ENCODE measurements at places on chromosomes 4 and X.

- no peak for DNase-seq
Measured at GRCh38 chr4:182015014-182015413, 228.2 kb upstream of the TENM3 start.

GRCh38 chr4:8762356-8762755, 109.3 kb downstream of the HMX1 start:
- DNase-seq = peak; percentile 11

DNA sequence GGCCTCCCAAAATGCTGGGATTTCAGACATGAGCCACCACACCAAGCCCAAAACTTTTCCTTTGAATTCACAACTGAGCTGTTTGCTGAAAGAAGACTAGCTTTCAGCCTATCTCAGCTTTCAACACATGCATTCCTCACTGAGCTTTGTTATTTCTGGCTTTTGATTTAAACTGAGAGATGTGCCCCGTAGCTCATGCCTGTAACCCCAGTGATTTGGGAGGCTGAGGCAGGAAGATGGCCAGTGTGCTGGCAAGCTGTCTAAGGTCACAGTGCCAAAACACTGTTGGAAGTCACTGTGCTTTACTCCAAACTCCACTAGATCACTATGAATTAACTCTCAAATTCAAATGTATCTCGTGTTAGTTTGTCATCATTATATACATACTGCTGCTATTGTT, 779.5 kb downstream of the TRIML1 start:
- DNase-seq = no peak

- peak; percentile 58 for DNase-seq
Measured at GRCh38 chr4:153573221-153573620, 107.1 kb downstream of the TMEM131L start.

GRCh38 chr4:9812501-9813340, 31.3 kb downstream of the DRD5 start:
- no peak for DNase-seq

DNA sequence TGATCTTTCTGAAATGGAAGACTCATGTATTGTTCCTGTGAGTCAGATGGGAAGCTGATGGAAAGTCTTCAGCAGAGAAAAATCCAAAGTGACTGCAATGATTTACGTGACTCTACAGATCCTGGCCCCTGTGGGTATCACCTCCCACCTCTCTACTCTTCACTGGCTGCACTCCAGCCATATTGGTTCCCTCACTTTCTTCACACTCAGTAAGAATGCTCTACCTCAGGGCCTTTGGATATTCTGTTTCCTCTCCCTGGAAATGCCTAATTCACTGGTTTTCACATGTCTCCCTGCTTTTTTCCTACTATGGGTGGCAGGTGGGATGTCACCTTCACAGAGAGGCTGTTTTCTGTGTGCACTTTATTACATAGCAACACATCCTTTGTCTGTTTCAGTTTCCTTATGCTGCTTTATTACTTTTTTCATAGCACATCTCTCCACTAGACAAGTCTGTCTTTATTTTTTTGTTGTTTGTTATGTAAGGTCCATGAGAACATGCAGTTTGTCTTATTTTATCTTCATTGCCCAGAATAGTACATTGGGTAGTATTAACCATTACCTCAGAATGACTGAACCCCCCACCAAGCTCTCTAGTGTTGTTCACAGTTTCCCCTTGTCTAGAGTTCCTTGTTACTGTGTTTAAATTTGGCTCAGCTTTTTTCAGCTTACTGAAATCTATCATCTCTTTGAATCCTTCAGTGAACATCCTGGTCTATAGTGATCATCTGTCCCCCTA, 57.6 kb upstream of the CLNK start:
- no peak for DNase-seq

DNA sequence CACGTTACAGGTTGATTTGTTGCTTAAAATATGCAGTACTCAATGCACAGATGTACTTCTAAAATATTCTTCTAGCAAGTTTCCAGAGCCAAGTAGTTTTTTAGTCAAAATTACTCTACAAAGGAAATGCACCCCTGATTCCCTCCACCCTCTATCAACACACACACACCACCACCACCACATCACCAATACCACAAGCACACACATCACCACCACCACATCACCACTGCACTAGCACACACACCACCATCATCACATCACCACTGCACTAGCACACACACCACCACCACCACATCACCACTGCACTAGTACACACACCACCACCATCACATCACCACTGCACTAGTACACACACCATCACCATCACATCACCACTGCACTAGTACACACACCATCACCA, 105.2 kb upstream of the FRG1 start:
- no peak for DNase-seq

- DNase-seq = no peak
Measured at GRCh38 chr4:78845472-78845871, 69.3 kb downstream of the BMP2K start.

GRCh38 chr4:37953620-37954293, 6.4 kb upstream of the PTTG2 start:
- peak; percentile 32 for DNase-seq

DNA sequence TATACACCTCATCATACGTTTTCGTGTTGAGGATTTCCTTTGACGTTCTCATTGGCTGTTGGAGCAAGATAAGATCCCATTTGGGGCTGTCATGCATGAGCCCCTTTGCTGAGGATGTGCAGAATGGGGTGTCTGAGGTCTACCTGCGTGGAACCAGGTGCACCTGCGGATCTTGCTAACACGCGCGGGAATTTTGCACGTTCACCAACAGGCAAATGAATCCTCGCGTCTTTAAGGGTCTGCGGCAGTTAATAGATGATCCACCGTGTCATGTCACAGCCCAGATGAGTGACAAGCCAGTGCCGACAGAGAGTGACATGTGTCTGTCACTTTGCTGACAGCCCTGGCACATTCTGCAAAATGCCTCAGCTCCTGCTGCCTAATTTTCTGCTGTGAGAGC, 56.3 kb upstream of the SHOX start:
- no peak for DNase-seq

GRCh38 chrX:115337491-115338144, 48.1 kb downstream of the LUZP4 start:
- DNase-seq = peak; percentile 76

- no peak for DNase-seq
Measured at GRCh38 chrX:118718737-118719136, 8.7 kb upstream of the IL13RA1 start.

GRCh38 chrX:154714925-154715324, 36.0 kb downstream of the GAB3 start:
- peak; percentile 63 for DNase-seq

DNA sequence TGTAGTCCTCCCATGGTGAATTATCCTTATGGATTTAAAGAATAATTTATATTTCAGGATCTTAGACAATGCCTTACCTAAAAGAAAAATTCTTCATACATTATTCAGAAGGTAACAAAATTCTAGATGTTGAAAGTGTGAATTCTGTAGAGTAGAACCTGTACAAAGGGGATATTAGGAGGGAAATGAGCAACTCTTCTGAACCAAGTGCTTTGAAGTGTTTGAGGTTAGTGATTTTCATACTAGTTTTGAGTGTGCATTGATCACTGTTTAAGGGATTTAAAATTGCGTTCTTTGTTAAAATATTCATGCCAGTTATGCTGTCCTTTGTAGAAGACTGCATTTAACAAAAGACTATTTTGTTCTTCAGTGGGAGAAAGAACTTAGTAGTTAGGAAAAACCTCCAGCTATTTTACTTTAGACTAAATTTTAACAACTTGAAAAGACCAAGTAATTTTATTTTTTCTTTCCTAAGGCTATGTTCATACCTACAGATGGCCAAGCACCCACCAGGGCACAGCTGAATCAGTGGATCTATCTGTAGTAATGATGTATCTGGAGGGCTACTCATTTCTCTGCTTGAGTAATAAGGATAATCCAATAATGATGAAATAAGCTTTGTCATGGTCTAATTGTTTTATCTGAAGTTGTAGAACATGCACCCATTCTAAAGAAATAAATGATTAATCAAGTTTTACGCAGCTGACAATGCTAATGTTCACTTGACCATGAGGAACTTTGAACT, 134.3 kb upstream of the RPS6KA6 start:
- DNase-seq = no peak

DNA sequence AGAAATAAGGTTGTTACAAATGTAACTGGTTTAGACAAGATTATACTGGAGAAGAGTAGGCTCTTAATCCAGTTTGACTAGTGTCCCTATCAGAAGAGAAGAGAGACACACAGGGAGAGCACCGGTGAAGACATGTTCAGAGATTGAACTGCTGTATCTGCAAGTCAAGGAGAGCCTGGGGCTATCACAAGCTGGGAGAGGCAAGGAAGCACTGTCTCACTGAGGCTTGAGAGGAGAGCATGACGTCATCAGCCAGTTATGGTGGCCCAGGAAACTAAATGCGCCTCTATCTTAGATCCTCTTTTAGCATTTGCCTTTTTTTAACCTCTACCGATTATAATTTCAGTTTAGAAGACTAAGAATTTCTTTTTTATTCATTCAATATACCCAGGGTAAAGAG, 583.4 kb downstream of the TRAM1L1 start:
- no peak for DNase-seq

- no peak for DNase-seq
Measured at GRCh38 chr4:98639523-98639922, 18.9 kb downstream of the TSPAN5 start.

DNA sequence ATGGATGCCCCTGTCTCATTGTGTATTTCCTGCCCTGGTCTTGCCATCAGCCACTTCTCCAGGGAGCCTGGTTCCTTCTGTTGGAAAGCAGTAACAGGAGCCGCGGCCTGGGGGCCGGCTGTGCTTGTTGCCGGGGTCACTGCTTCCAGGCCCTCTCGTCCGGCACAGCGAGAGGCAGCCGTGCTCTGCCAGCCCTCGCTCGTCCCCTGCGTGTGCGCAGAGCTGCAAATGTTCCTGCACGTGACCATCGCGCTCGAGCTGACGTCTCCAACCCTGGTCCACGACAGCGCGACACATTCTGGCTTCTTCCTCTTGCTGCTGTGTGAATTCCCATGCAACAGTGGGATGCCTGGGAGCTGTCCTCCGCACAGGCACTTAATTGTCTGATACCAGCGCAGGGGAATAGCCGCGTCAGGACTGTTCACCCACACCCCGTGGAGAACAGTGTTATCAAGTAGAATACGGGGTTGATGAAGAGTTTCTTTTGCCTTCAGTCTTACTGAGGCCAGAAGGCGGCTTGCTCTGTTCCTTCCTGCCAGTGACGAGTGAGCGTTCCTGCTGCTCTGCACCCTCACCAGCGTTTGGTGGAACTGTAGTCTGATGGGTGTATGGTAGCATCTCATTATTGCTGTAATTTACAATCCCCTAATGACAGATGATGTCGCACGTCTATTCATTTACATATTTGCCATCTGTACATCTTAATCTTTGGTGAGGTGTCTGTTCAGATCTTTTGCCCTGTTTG, 12.3 kb downstream of the PDE6B start:
- peak; percentile 13 for DNase-seq

DNA sequence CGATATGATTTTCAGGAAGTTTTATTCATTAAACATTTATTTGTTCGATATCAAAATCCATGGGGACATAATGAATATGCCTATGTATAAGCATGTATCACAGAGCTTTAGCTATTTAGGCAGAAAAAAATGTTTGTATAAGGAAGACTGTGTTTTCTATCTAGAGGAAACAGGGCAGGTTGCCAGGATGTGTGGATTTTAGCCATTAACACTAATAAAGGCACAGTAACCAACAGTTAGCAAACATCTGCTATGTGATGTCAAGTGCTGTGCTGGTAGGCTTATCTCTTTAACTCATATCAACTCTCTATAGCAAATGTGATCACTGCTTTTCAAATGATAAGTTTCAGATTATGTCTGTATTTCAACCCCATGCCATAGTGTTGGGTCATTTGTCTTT, 708.9 kb upstream of the HS3ST1 start:
- no peak for DNase-seq

- no peak for DNase-seq
Measured at GRCh38 chr4:108622022-108622421, 1.6 kb downstream of the RPL34 start.

- DNase-seq = no peak
Measured at GRCh38 chr4:138796761-138797160, 218.8 kb upstream of the NOCT start.

DNA sequence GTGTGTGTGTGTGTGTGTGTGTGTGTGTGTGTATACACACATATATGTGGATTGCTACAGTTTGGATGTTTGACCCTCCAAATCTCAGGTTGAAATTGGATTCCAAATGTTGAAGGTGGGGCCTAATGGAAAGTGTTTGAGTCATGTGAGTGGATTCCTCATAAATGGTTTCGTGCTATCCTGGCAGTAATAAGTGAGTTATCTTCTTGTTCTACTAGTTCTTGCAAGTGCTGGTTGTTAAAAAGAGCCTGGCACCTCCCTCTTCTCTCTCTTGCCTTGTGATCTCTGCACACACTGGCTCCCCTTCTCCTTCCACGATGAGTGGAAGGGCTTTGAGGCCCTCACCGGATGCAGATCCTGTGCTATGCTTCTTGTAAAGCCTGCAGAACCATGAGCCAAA, 344.1 kb downstream of the SH2D1A start:
- DNase-seq = no peak

DNA sequence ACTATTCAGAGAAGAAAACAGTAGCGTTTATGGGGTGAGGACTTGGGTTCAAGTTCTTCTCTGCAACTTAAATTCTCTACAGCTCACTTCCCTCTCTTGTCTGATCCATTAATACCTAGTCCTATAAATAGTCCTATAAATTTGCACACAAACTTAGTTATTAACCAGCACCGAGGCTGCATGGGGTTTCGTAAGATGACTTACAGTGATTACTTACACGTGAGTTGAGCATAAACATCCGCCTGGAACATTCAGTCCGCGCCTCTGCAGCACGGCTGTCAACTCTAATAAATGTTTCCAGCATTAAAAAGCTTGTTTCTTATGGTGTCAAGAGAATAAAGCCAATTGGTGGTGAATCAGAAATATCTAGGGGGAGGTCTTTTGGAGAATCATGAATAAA, 103.0 kb upstream of the ENPP6 start:
- no peak for DNase-seq

- DNase-seq = no peak
Measured at GRCh38 chr4:5461477-5461876, 246.9 kb downstream of the EVC2 start.

GRCh38 chr4:67874986-67875385, 8.8 kb downstream of the TMPRSS11D start:
- no peak for DNase-seq

- DNase-seq = no peak
Measured at GRCh38 chr4:46393606-46394005, 3.7 kb upstream of the GABRA2 start.

DNA sequence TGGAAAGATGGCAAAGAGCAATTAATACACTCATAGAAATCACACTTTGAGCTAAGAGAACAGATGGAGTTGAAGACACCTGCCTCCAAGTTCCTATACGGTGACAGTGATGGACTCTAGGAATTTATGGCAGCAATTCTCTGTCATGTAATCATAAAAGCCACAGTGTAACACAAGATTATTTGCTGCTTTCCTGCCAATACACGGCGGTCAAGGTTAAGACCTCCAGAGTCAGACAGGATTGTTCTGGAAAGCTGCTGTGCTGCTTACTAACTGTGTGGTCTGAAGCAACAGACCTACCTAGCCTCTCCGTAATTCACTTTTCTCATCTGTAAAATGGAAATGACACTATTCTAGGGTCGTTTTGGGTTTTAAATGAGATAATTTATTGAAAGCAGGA, 14.6 kb upstream of the KIT start:
- DNase-seq = no peak
